ENCODE measurements at places on chromosomes 12 and 14. TPM values are rescaled to one million over a fixed set of nuclear protein-coding genes. Genes with fewer than 3 reads are reported as not detected.

DNA sequence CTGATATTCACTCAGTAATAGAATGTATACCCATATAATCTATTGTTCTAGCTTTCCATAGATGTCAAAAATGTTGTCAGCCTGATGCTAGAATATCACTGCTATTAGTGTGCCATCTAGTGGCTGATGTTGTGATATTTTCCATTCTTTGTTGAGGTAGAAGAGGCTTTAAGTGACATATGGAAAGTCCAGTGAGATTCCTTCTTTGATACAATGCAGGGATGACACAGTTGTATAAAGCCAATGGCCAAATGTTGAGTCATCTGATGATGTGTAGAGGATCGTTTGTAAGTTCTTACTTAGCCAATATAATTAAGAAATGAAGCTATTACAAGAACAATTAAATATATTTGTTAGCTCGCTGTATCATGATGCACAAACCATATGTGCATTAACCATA is 58.1 kb upstream of the PCED1B start:
- no peaks in the 10 kb centered on the region for H3K27me3 ChIP-seq
- H3K4me1 ChIP-seq = peaks cover 4% of the 10 kb centered on the region
- DNase-seq = no peak
- no peak overlapping the region for H3K27ac ChIP-seq
- H3K4me3 ChIP-seq = no peak overlapping the region
- no peaks in the 10 kb centered on the region for H3K36me3 ChIP-seq

- no peak overlapping the region for H3K27ac ChIP-seq
- H3K36me3 ChIP-seq = no peaks in the 10 kb centered on the region
- H3K4me3 ChIP-seq = no peak overlapping the region
- no peaks in the 10 kb centered on the region for H3K27me3 ChIP-seq
Measured at GRCh38 chr12:47095446-47096236, 15.9 kb upstream of the AMIGO2 start.

DNA sequence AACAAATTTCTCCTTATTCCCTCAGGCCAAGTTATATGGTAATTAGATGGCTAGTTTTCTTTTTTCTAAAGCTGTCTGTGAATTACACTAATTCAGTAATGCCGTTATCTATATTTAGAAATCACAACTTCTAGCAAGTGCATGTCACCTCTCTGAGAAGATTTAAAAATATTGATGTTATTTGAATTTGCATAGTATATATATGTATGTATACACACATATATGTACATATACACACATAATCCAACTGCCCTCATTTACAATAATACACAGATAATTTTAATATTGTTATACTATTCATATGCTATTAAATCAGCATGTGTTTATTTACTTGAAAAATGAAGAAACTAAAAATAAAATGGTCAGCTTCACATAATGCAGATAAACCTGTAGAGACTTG is 563.9 kb downstream of the SLC16A7 start:
- H3K4me3 ChIP-seq = no peak overlapping the region
- H3K27me3 ChIP-seq = no peaks in the 10 kb centered on the region
- peaks cover 2% of the 10 kb centered on the region for H3K4me1 ChIP-seq
- no peaks in the 10 kb centered on the region for H3K36me3 ChIP-seq
- no peak overlapping the region for H3K27ac ChIP-seq
- no peak for DNase-seq

DNA sequence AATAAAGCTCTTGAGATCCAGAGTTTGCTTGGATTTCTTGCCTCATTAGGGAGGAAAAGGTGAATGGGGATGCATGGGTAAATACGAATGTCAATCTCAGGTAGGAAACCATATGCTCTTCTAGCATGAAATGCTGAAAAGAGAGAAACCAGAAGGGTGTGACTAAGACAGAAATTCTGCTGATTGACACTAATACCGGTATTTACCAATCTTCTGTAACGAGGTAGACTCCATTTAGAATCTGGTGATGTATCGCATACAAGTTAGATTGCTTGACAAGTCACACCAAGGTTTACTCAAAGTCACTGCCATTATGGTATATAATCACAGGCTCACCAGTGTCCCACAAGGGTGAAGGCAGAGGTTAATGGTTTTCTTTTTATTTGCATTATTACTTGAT is 337.9 kb downstream of the NRXN3 start:
- H3K27ac ChIP-seq = no peak overlapping the region
- H3K4me3 ChIP-seq = no peak overlapping the region
- no peak for DNase-seq

DNA sequence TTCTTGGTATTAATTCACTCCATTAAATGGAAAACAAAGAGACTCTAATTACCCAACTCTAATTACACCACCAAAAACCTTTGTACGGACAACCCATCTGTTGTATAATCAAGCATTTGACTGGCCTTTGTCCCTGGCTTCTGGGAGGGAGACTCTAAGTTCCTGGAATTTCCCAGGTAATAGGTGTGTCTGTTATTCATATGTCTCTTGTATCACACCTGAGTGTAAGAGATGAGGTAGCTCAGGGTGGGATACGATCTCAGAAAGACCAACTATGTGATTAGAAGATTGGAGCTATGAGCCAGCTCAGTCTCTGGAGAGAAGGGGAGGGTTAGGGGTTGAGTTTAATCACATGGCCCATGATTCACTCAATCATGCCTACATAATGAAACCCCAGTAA is 94.7 kb upstream of the PLXNC1 start:
- no peak overlapping the region for H3K27ac ChIP-seq
- H3K27me3 ChIP-seq = no peaks in the 10 kb centered on the region
- H3K4me3 ChIP-seq = no peak overlapping the region
- H3K4me1 ChIP-seq = peaks cover 19% of the 10 kb centered on the region
- H3K36me3 ChIP-seq = peaks cover 2% of the 10 kb centered on the region
- DNase-seq = no peak

DNA sequence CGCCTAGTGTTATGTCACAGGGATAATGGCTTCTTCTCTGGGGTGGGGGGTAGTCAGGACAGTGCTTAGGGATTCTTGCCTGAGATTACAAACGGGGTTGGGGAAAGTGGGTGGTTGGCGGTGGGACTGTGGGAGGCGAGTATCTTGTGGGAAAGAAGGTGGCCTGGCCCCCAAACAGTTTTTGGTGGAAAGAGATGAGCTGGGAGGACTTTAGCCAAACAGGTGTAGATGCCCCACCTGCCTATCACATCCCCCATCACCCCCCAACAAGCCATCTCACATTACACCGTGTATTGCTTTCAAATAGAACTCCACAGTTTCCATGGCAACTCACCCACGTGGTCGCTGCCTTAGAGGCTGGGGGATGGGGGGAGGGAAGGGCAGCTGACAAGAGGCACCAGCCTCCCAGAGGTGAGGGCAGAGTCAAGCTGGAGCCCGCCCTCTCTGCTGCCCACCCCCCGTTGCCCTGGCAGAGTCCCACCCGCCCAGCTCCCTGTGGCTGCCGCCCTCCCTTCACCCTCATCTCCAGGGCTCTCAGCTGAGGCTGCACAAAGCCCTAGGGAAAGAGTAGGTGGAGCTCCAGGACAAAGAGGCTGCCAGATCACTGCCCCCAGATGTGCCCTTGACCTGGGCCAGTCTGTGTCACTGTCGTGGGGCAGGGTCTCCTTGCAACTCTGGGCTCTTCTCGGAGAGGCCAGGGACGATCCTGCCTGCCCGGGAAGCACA is 98.3 kb downstream of the LRRC74A start:
- no peaks in the 10 kb centered on the region for H3K36me3 ChIP-seq
- no peaks in the 10 kb centered on the region for H3K27me3 ChIP-seq
- peaks cover 84% of the 10 kb centered on the region for H3K4me1 ChIP-seq
- H3K27ac ChIP-seq = peak overlapping the region; percentile 78

GRCh38 chr12:114407842-114408411 is 2.0 kb upstream of the TBX5 start:
- peak overlapping the region; percentile 67 for H3K27ac ChIP-seq
- H3K36me3 ChIP-seq = no peaks in the 10 kb centered on the region
- H3K27me3 ChIP-seq = peaks cover 100% of the 10 kb centered on the region
- H3K4me3 ChIP-seq = peak overlapping the region; percentile 46
- peaks cover 17% of the 10 kb centered on the region for H3K4me1 ChIP-seq

Gene C12orf50
- total RNA-seq = 0.22 TPM

GRCh38 chr12:75190846-75191245 is 18.8 kb downstream of the KCNC2 start:
- no peak for DNase-seq
- H3K27ac ChIP-seq = no peak overlapping the region
- peaks cover 18% of the 10 kb centered on the region for H3K27me3 ChIP-seq
- peaks cover 9% of the 10 kb centered on the region for H3K4me1 ChIP-seq

- peaks cover 27% of the 10 kb centered on the region for H3K36me3 ChIP-seq
- H3K27me3 ChIP-seq = no peaks in the 10 kb centered on the region
- peak overlapping the region; percentile 94 for H3K27ac ChIP-seq
- DNase-seq = no peak
- H3K4me1 ChIP-seq = peaks cover 48% of the 10 kb centered on the region
Measured at GRCh38 chr14:24172261-24172860, 481 bp downstream of the REC8 start.

- H3K27me3 ChIP-seq = no peaks in the 10 kb centered on the region
- no peak overlapping the region for H3K27ac ChIP-seq
- no peaks in the 10 kb centered on the region for H3K36me3 ChIP-seq
- H3K4me1 ChIP-seq = no peaks in the 10 kb centered on the region
- H3K4me3 ChIP-seq = no peak overlapping the region
Measured at GRCh38 chr12:106267535-106267934, 19.7 kb upstream of the CKAP4 start.

Gene TTC5
- total RNA-seq = 30.0 TPM

GRCh38 chr14:36646664-36647416 is 14.8 kb upstream of the PAX9 start:
- peaks cover 15% of the 10 kb centered on the region for H3K4me1 ChIP-seq
- H3K4me3 ChIP-seq = peak overlapping the region; percentile 55
- no peaks in the 10 kb centered on the region for H3K36me3 ChIP-seq
- peaks cover 96% of the 10 kb centered on the region for H3K27me3 ChIP-seq

Gene SLC10A1
- not detected for total RNA-seq

Gene OR4M1
- not detected for total RNA-seq

Gene DDIT3
- 15.6 TPM for total RNA-seq

Measured in mesothelial cell of epicardium (in vitro differentiated cells).